CD4-positive, alpha-beta T cell treated with Interleukin-21 for 1 hour (primary cell): ENCODE measurements at places on chromosomes 6 and 20.

- DNase-seq: no peak
Measured at GRCh38 chr6:169776379-169776778, 25.0 kb downstream of the ERMARD start.

- DNase-seq: no peak
Measured at GRCh38 chr6:166167801-166168615, at the start of gene TBXT. Gene TBXT (minus strand): TSS chr6:166167851. CDS start chr6:166167591, 260 bp downstream.

- DNase-seq: no peak
Measured at GRCh38 chr20:5827098-5827853, 77.1 kb downstream of the SHLD1 start.

DNA sequence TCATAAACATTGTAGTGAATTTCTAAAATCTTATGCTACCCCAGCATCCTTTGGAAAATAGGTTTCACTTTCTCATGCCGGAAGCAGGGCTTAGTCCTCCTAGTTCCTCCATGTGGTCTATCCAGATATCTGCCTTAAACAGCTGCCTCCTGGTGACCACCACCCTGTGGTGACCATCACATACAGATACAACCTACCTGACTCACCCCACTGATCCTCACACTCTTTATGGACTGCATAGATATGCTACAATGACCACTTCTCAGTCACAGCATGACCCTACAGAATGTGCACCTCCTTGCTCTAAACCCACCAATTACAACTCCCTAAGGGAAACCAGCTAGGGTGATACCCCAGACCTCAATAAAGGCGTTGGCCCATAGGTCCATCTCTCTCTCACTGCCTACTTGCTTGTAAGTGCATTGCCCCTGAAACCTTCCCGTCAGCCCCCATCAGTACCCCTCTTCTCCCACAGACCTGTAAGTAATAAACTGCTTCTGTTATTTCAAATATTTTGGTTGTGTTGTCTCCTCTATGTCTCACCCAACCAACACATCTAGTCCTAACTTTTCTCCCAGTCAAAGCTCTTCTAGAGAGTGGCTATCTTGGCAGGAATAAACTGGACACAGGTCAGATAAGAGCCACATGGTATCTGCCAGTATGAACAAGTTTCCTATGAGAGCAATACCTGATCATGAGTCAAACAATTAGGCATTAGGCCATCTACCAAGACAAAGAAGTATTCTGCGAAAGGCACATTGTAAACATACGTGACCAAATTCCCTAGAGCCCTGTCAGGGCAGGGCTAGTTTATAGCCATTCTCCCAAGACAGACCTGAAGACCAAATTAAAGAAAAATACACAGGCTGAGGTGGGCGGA lies 39.4 kb upstream of the PLEKHG1 start:
- no peak for DNase-seq

DNA sequence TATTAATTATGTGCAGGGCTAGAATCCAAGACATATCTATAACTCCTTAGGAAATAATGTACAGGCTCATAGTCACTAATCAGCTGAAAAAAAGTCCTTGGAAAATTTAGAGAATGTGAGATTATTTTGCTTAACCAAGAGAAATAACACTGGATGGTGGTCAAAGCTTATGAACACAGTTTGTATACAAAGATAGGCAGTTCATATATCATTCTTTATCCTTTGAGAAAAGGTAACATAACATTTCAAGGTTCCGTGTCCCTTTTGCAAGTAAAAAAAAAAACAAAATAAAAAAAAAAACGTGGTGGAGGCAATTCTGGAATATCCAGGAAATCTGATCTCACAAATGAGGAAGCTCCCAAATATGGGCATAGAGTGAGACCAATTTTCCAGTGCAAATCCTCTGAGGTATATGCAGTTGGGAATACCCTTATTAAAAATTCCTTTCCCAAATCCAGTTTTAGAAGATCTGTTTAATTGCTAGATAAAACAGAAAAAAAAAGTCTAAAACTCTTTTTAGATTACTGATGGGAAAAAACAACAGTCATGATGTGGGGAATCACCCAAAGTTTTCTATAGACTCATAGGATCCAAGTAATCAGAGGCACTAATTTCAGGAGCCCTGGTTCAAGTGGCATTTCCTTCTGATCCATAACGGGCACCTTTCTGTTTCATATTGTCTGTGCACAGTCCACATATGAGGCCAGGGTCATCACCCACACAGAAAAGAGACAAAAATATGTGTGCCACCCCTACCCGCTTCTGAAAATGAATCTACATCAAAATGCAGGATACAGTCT lies 17.7 kb upstream of the TNFAIP3 start:
- no peak for DNase-seq

- DNase-seq: no peak
Measured at GRCh38 chr6:125346926-125347563, 45.3 kb upstream of the HDDC2 start.
